Stimulated activated CD8-positive, alpha-beta memory T cell treated with anti-CD3 and anti-CD28 coated beads, Interleukin-15, amount 100 ng/mL, for 48 hours (primary cell): ENCODE measurements at places on chromosomes 7 and 10.

DNA sequence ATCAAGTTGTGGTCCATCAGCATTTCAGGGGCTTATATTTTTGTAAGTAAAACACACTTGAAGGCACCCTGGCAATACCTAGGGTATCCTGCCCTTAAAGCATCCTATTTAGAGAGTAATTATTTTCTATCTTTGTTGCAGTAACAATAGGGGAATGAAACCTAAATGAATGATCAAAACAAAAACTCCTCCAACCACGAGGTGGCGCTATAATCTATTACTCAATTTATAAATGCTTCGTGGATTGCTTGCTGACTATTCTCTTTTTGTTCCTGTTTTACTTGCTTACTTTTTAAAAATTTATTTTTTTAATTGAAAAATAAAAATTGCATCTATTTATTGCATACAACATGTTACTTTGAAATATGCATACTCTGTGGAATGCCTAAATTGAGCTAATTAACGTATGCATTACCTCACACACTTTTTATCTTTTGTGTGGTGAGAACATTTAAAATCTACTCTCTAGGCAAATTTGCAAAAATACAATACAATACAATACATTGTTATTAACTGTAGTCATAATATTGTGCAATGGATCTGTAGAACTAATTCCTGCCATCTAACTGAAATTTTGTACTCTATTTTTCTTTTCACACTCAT is 147.7 kb upstream of the BMPER start:
- DNase-seq = no peak

GRCh38 chr7:15104411-15105092 is 202.0 kb upstream of the DGKB start:
- no peak for DNase-seq

DNA sequence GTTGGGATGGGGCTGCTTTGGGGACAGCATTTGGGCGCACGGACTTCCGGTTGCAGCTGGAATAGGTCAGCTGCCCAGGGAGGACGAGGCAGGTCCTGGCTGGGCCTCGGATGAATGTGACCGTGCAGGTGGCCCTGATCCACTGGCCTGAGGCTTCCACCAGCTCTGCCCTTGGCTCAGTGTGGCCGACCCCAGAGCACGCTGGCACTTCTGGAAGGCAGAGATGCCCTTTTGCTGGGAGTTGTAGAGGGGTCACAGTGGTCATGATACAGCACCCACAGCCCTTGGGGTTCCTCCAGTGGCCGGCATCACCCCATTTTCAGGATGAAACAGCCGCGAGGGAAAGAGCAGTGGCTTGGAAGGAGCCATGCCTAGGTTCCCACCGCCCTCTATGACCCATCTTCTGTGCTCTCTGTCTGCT is 19.0 kb downstream of the ADCY1 start:
- DNase-seq = no peak

DNA sequence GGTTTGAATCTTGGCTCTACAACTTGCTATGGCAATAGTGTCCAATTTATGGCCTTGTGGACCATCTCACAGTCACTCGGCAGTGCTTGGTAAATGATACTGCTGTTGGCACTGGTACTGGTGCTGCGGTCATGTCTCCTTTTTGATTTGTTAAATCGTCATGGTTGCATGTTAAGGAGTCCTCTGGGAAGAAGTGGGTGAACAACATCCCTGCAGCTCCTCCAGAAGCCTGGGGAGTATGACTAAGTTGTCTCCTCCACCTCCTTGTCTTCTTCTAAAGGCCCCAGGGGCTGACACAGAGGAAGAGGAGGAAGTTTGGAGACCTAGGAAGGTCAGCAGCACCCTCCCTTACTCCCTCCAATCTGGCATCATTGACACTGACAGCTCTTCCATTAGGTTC is 8.5 kb downstream of the ITPRIP start:
- no peak for DNase-seq
